ENCODE measurements at places on chromosomes 16 and 17.
A peak's percentile ranks its signal among the peaks of the same experiment; 100 is the strongest.

DNA sequence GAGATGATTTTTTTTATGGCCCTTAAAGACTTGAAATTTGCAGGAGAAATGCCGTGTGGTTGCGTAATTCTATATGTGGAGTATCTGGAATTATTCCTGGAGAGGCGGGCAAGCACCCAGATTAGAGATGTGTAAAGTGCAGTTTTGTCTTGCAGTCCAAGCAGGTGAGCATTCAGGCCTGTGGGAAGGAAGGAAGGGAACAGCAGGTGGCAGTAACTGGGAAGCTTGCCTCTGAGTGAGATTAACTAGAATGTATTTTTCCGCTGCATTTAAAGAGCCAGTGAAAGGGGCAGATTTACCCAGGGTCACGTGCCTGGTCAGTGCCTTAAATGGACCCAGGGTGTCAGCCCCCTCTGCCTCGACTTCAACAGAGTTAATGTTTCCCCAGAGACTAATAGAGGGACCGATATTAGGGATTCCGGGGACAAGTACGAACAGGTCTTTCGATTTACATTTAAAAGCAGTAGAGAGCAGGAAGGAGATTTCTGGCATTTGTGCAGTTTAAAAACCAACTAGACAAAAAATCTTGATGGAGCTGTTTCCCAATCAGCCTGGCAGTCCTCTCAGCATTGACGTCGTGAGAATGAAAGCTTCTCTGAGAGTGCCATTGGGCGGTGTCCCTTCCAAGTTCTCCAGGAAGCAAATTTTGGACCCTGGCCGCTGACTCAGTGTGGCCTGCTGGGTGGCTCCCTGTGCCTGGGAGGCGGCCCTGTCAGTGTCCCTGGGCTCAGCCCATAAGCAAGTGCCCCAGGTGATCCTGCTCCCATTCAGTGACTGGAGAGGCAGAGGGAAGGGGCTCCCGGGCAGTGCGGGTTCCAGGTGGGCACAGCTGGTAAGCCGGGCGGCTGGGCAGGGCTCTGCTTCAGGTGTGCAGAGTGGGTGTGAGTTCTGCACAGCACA is 38.2 kb downstream of the KSR1 start:
- DNase-seq = peak; percentile 30

GRCh38 chr16:85805442-85806045 is 6.0 kb downstream of the COX4I1 start:
- no peak for DNase-seq

DNA sequence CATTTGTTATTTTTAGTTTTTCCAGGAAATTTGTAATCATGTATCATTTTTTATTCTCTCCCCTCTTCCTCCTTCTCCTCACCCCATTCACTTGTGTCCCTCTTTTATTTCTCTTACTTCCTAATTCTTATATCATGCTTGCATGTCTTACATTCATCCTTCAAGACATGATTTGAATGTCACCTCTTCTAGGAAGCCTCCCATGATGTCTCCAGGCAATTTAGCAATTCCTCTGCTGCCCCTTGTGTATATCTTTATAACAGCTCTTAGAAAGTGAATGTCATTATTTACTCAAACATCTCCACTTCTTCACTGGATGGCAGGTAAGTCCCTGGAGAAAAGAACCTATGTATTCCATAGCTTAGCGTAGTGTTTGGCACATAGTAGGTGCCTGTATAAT is 7.8 kb downstream of the HNF1B start:
- no peak for DNase-seq

GRCh38 chr17:13734880-13735279 is 133.2 kb upstream of the HS3ST3A1 start:
- DNase-seq = no peak

- no peak for DNase-seq
Measured at GRCh38 chr17:57580055-57580739, 164.9 kb downstream of the CCDC182 start.

DNA sequence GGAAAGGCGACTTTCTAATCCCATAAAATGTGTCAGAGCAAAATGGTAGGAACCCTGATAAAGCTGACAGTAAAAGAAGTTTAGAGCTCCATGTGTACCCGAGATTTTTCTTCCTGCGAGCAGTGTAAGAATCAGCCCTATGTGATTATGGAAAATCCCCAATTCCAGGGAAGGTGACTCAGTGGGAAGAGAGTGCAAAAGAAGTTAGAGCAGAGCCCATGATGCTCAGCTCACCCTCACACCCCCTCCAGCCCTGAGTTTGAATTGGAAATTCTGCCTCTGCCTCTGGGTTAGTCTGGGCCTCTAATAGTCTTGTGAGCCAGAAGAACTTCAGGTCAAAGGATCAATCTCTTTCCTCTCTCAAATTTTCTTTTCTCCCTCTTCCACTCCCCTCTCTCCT is 12.5 kb downstream of the C17orf78 start:
- DNase-seq = no peak

- DNase-seq = no peak
Measured at GRCh38 chr16:8894736-8895334, 12.7 kb downstream of the LITAFD start.

DNA sequence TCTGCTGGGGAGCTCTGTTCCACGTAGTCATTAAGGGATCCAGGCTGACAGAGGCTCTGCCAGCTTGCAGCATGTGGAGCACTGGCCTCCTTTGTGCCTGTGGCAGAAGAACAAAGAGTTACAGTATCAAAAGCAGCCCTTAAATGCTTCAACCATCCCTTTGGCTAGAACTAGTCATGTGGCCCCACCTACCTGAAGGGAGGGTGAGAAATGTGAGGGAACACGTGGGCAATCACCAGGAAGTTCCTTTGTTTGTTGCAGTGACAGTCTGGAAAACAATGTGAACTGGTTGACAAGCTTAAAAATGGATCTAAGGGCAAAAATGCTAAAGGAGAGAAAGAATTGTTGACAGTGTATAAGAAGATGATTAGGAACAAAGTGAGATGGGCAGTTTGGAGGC is 290.4 kb upstream of the HSBP1 start:
- no peak for DNase-seq

DNA sequence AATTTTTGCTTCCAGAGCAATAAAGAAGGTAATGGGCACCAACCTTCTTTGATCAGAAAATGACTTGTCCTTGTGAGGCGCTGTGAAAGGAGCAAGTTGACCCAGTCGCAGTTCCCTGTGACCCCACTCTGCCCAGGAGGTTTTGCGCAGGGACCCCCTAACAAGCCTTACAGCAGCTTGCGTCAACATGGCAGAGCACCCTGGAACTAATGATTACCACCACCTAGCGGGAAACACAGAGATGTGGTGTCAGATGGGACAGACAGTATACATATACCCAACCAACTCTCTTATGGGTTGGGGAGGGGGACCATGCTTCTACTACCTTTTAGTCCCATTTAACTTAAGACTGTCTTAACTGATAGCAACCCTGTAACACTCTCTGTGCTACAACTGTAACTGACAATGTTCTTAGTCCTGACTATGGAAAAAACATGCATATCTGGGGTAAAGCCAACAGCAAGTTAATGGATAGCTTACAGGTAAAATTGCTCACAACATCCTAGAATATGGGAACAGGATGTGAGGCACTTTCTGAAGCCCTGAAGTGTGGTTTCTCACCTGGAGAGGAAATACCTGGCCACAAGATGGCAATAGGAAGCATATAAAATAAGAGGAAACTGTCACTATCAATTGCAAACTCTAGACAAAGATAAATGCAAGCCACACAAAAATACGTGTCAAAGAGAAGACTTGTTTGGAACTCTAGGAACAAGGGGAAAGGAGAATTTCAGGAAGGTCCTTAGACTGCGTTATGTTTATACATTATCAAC is 3.0 kb downstream of the KARS1 start:
- no peak for DNase-seq

GRCh38 chr17:74872313-74873036 is at the start of gene FDXR:
TSS of gene FDXR (minus strand) at chr17:74872994. CDS start at chr17:74872944, 50 bp downstream.
- no peak for DNase-seq

DNA sequence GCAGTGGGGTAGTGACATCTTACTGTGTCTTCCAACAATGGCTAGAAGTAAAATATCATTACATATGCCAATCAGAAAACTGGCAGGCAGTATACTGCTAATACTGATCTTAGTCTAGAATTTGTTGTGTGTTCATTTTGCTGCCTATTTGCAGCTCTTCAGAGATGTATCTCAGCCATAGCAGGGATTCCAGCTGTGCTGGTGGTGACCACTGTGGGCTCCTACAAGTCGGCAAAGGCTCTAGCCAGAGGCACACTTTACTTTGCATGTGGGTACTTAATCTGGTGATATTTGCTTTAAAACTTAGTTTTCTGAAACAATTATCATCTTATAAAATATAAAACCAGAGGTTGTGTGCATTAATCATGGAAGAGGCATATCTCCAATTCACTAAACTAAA is 70.0 kb downstream of the TMC6 start:
- no peak for DNase-seq

DNA sequence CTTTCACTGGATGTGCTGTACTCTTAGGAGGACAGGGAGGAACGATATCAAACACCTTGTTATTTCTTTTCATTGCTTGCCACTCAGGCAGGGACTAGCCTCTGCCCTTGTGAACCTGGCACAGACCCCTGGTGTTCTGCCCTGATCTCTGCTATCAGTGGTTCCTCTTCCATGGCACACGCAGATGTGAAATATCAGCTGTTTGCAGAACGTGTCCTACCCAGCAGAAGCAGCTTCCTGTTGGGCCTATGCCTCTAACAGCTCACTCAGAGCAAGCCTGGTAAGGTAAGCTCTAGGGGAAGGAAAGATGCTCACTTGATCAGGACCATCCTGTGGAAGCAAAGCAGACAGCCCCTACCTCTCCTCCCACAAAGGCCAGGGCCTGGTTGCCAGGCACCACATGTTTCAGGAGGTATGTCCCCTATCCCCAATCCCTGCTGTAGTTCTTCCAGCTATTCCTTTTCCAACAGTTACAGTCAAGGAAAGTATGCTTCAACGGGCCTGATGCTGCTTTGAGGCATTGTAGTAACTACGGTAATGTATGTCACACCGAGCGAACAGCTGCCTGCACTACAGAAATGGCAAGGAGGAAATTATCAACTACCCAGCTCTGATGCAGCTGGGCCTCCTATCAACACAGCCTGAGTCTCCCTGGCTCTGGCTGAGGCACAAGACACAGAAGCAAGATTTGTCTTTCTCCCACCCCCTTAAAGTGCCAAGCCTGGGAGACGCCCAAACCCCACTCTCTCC is 41.3 kb upstream of the GFOD2 start:
- no peak for DNase-seq

DNA sequence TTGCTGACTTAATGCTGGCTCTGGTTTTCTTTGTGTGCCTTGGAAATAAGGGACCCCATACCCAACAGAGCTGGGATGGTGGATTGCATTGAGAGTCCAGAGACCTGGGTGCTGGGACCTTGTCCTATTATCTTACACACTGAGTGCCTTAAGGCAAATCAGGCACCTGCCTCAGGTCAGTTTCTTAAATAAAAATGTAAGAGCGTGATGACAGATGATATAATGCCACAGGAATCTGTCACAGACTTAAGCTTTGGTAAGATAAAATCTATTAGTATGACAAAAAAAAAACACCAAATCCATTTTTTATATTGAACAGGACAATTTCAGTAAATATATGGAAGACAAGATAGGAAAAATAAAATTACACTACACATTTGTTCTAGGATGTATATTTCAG is 1.6 kb downstream of the MT1A start:
- no peak for DNase-seq

GRCh38 chr16:15951852-15952251 is 2.4 kb downstream of the ABCC1 start:
- DNase-seq = peak; percentile 41

GRCh38 chr17:35727635-35728034 is 3.8 kb upstream of the RASL10B start:
- DNase-seq = no peak

DNA sequence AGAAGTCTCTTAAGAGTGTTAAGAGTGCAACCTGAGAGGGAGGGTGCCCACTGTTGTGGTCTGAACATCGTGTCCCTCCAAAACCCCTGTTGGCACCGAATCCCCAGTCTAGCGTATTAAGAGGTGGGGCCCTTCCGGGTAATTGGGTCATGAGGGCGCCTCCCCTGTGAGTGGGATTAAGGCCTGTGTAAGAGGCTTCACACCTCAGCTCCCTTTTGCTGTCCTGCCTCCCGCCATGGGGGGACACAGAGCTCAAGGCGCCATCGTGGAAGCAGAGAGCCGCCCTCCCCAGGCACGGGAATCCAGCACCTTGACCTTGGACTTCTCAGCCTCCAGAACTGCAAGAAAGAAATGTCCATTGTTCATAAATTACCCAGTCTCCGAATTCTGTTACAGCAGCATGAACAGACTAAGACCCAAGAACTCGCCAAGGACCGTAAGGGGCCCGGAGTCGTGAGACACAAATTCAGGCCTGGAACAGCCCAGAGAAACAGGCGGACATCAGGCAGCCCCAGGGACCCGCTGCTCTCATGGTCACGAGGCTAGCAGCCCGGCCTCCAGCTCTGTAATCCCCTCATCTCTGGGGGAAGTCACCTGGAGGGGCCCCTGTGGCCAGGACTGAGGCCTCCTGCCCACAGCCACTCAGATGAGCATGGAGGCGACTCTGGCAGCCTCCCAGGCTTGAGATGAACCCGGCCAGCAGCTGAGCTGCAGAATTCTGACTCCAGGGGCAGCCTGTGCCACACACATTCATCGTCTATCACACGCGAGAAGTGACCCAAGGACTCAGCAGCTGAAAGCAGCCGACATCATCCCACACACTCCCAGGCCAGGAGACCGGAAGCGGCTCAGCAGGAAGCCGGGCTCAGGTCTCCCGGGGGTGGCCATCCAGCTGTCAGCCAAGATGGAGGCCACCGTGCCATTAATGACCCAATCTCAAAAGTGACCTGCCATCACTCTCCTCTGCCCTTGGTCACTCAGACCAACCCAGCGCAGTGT is 12.8 kb upstream of the CHMP6 start:
- no peak for DNase-seq

GRCh38 chr17:56110463-56111135 is 42.7 kb upstream of the ANKFN1 start:
- no peak for DNase-seq

DNA sequence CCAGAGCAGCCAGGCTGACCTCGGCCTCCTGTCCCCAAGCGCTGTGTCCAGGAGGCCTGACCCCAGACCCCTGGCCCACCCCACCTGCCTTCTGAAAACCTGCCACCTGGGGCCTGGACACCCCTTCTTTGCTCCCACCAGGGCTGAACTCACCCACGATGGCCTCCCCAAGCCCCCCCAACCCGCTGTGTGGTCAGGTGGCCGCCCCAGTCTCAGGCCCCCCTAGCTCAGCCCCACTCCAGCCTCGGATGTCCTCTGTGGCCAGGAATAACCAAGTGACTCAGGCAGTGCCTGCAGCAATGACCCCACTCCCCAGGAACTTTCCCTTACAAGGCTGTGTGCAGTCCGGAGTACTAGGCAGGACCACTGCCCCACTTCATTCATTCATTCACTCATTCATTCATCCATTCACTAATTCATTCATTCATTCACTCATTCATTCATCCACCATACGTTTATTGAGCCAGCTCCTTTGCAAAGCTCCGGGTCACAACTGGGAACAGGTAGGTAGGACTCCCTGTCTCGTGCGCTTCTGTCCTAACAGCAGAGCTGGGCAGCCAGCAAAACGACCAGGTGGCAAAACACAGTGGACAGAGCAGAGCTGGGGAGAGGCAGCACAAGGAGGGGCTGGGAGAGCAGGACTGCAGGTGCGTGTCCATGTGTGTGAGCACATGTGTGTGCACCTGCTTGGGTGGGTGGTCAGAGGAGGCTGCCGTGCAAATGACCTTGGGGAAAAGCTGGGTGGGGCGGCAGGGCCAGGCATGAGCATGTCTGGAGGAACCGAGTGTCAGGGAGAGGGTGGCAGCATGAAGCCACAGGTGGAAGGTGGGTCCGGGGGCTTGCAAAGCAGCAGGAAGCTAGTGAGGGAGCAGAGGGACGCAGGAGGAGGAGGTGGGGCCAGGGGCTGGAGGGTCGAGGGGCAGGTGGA is 75.8 kb upstream of the CBX4 start:
- no peak for DNase-seq
